ENCODE measurements at places on chromosomes 1 and 21.

DNA sequence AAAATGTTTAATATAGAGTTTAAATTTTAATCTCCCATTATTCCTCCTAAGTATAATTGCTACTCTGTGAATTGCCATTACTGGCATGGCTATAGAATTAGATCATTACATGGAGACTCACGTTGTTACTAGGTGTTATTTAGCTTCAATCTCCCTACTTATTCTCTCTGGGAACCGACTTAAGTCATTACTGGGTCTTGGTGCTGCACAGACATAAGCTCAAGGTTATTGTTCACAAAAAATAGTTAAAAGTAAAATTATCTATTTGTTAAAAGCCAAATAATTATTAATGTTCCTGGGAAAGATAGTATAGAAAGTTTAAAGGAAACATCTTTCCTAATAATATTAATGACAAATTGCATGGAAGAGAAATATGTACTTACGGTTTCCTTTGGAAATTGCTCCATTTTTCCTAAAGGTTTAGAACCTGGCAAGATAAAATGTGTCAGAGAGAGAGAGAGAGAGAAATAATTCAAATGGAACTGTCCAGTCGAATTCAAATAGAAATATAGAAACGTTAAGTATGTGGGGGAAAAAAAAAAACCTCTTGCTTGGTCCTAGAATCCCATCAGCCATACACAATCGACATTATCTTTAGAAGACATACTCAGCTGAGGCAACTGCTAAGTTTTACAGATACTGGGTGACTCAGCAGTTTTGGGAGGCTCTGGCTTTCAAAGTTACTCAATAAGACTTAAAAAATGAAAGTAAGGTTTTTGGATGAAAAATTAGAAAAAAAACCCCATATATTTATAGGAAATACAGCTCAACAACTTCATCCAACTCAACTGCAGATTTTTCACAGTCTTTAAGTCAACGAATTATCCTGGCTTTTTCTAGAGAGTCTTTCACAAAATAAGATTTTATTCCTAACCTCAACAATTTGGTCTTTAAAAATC lies at the start of gene SPTA1:
Gene SPTA1 (minus strand): TSS at position 605 of the 899 bp plus-strand sequence. CDS start 198 bp downstream, at position 407.
- no peak for DNase-seq

- DNase-seq, result no peak
Measured at GRCh38 chr1:65924471-65924870, 131.8 kb downstream of the PDE4B start.

DNA sequence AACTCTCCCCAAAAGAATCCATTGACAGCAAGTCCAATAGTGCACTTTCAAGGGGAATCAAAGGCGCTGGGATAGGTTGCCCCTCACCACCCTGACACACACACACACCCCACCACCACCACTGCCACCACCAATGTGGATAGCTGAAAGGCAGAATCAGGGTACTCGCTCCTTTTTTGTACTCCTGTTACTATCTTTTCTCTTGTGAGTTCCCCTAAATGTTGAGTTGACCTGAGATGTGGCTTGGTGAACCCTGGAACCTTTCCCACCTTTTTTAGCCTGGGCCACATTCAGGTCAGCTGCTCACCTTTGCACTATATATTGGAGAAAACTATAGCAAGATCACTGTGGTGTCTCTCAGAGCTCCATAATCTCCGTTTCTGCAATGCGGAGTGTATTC lies 3.9 kb downstream of the S100A8 start:
- no peak for DNase-seq

DNA sequence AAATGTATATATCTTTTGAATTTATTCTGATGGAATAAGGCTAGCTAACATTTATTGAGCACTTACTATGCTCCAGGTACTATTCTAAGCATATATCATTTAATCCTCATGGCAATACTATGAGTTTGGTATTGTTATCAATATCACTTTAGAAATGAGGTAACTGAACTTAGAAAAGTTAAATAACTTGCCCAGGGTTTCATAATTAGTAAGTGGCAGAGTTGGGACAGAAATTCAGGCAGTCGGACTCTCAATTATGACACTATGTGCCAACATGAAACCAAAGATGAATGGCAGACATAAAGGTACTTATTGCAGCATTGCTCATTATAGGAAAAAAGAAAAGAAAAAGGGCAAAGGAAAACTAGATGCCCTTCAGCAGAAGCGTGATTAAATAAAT lies 48.2 kb downstream of the RAB3GAP2 start:
- no peak for DNase-seq

- DNase-seq, result no peak
Measured at GRCh38 chr1:40938393-40938792, 41.1 kb upstream of the CTPS1 start.

DNA sequence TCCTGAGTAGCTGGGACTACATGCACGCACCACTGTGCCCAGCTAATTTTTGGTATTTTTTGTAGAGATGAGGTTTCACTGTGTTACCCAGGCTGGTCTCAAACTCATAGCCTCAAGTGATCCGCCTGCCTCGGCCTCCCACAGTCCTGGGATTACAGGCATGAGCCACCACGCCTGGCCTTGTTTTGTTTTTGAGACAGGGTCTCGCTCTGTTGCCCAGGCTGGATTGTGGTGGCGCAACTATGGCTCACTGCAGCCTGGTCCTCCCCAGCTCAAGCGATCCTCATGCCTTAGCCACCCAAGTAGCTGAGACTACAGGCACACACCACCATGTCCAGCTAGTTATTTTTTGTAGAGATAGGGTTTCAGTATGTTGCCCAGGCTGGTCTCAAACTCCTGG lies 26.0 kb downstream of the PARK7 start:
- no peak for DNase-seq

DNA sequence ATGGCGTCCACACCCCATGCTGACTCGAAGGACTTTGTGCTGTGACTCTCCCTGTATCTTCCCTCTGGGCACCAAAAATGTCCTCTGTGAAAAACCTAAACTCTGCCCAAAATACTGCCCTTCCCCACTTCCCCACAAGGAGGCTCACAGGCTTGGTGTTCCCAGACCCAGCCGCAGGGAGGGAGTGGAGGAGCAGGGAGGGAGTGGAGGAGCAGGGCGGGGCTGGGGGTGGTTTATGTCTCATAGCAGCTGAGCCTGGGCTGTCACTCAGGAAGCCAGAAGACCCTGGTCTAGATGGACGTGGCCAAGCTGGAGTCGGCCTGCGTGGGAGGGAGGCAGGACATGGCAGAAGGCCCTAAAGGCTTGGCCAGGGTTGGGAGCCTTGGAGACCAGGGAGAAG lies 461.7 kb downstream of the PTPRU start:
- DNase-seq, result no peak

DNA sequence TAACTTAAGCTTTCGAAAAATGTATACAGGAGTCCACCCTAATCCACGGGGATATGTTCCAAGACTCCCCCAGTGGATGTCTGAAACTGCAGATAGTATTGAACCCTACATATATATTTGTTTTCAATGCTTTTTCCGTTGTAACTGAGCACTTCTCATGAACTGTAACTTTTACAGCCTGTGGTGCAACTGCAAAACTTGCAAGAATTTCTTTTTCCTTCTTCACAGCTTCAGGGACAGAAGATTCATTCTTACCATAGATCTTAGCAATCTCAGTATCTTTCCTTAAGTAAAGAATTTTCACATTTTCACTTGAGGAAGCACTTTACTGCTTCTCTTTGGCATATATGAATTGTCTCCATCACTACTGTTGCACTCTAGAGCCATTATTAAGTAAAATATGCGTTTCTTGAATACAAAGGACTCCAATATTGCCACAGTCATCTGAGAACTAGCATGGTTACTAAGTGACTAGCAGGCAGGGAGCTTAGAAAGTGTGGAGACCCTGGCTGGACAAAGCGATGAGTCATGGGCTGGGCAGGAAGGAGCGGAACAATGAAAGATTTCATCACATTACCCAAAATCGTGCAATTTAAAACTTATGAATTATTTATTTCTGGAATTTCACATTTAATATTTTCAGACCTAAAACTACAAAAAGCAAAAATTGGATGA lies 14.1 kb downstream of the DPYD start:
- DNase-seq, result no peak

GRCh38 chr1:159468321-159468720 lies 28.8 kb downstream of the OR10J1 start:
- no peak for DNase-seq

DNA sequence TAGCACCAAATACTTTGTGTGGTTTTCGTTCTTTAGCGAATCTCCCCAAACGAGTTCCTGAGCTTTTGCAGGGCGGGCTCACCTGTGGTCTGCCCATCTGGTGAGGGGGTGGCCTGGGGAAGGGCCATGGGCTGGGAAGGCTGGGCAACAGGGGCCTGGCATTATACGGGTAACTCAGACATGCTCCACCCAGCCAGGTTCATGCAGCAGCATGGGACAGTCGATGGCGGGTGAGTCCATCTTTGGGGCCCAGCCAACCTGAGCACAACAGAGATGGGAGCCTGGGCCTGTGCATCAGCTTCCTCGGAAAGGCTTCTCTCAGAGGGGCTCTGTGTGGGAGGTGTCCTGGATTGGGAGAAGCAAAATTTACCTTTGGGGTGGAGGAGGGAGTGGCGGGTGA lies 302.6 kb downstream of the CAMTA1 start:
- no peak for DNase-seq

DNA sequence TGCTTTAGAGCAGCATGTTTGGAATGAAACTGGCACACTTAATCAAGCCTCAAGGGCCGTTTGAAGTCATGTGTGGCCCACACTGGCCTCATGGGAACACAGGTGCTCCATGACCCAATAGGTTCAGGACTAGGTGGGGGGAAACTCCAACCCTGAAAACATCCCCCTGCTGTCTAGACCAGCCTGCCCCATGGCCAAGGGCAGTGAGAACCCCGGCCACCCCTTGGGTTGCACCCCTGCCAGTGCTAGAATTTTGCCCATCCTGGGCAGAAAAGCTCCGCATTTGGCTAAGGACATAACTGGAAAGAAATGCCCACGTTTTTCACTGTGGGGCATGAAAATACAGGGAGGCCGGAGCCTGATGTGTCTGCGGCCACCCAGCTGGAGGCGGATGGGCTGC lies 6.1 kb upstream of the PTGER3 start:
- no peak for DNase-seq
